Activated CD8-positive, alpha-beta memory T cell treated with anti-CD3 and anti-CD28 coated beads for 1 hour (primary cell): ENCODE measurements at places on chromosomes 13 and 19.

GRCh38 chr13:101417043-101417406 lies 717 bp upstream of the NALCN start:
- DNase-seq: no peak

DNA sequence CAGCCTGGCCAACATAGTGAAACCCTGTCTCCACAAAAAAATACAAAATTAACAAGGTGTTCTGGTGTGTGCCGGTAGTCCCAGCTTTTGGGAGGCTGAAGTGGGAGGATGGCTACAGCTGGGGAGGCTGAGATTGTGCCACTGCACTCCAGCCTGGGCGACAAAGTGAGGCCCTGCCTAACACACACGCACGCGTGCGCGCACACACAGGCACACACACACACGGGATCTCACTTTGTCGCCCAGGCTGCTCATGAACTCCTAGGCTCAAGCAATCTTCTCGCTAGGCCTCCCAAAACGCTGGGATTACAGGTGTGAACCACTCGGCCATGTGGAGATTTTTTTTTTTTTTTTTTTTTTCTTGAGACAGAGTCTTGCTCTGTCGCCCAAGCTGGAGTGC lies 3.2 kb upstream of the BTBD2 start:
- DNase-seq: no peak

GRCh38 chr13:99693351-99693750 lies 192.1 kb downstream of the TM9SF2 start:
- DNase-seq: no peak

GRCh38 chr19:41994521-41994971 lies 516 bp upstream of the ATP1A3 start:
- DNase-seq: no peak

DNA sequence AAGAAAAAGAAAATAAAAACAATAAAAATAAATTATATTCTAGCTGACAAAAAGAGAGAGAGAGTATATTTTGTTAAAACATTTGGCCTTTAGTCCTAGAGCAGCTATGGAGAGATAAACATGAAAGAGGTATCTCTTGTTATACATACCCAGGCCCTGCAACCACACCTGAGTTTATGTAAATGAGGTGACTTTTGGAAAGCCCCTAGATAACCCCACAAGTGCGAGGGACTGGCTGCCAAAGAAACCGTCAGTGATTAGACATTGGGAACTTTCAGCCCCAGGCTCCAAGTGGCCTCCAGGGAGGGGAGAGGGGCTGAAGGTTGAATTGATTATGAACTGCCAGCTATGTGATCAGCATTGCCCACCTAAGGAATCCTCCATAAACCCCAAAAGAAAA lies 2.1 kb upstream of the NLRP7 start:
- no peak for DNase-seq
